Activated naive CD8-positive, alpha-beta T cell treated with anti-CD3 and anti-CD28 coated beads, Interleukin-2, amount 50 U/mL, for 16 hours (primary cell): ENCODE measurements at places on chromosomes 2 and 18.

GRCh38 chr2:19611491-19612332 is 253.3 kb upstream of the OSR1 start:
- DNase-seq = no peak

DNA sequence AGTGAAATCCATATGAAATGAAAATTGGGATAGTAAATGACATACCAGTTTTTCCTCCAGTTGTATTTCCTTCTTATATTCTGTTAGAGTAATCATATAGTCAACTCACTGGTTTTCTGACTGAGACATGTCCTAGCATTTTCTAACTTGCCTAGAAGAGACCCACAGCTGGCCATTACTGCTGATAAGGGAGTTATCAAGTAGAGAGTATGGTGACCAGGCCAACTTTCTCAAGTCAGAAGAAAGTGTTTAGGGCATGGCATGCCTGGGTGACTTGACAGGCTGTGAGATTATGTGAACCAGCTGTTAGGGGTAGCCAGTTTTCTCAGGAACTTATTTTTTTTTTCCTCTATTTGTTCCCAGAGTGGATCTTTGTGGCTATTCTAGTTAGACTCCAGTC is 81.2 kb downstream of the GPD2 start:
- no peak for DNase-seq

- no peak for DNase-seq
These were observed 132.0 kb upstream of the BOD1L2 start for GRCh38 chr18:57014772-57015413.

DNA sequence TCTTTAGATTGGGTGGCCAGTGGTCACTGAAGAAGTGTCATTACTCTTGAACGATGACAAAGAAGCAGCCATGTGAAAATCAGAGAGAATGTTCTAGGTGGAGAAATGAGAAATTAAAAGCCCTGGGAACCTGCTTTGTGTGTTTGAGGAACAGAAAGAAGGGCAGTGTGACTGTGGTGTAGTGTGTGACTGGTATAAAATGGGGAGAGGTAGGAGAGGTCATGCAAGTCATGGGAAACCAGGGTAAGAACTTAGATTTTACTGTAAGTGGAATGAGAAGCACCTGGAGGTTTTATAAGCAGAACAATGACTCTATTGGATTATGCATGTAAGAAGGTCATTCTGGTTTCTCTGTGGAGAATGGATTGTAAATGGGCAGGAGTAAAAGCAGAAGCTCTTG is 12.2 kb downstream of the ICOS start:
- no peak for DNase-seq

GRCh38 chr2:150588506-150588870 is 101.0 kb upstream of the RND3 start:
- DNase-seq = no peak

GRCh38 chr18:78505851-78506461 is 473.7 kb upstream of the SALL3 start:
- DNase-seq = no peak

- no peak for DNase-seq
These were observed 77.9 kb downstream of the EML6 start for GRCh38 chr2:54801352-54801751.

DNA sequence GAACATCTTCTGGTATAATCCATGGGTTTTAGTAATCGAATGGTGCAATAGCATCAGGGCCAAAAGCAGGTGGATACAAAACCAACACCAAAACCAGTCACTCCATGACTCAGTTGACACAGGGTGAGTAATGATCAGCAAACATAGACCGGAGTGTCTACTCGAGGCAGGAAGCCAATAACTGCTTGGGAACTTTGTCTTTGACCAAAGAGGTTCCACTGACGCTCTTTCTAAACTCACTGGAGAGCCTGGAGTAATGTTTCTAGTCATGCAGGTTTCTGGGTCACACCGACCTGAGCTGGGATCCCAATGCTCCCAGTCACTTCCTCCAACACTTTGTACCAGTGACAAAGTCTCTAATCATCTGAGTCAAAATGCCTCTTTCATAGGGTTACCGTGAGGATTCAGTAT is 30.9 kb downstream of the MREG start:
- no peak for DNase-seq

GRCh38 chr2:196322973-196323810 is 151.8 kb upstream of the STK17B start:
- DNase-seq = no peak

DNA sequence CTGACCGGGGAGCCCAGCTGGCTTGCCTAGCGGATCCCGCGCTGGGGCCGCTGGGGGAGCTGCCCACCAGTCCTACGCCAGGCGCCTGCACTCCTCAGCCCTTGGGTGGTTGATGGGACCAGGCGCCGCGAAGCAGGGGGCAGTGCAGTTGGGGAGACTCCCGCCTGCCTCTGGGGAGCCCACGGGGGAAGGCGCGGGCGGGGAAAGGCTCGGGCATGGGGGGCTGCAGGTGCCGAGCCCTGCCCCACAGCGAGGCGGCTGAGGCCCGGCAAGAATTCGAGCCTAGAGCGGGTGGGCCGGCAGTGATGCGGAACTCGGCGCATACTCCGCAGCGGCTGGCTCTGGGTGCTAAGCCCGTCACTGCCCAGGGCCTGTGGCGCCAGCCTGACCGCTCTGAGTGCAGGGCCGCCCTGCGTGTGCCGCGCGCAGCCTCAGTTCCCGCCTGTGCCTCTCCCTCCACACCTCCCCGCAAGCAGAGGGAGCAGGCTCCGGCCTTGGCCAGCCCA is 249.1 kb upstream of the TEKT4 start:
- no peak for DNase-seq

DNA sequence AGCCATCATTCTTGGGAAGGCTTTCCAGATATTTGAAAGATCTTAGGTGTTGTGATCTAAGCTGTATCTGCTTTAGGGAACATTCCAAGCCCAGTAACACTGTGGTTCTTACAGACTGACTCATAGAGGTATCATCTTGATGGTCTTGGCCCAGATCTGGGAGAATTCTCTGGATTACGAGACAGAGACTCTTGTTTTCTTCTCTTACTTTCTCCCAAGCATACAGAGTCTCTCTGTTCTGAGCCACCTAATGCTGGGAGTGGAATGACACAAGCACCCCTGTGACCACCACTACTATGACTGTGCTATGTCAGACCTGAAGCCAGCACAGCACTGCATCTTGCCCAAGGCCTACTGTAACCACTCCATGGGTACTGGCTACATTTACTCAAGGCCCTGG is 81.0 kb upstream of the EPAS1 start:
- DNase-seq = no peak

DNA sequence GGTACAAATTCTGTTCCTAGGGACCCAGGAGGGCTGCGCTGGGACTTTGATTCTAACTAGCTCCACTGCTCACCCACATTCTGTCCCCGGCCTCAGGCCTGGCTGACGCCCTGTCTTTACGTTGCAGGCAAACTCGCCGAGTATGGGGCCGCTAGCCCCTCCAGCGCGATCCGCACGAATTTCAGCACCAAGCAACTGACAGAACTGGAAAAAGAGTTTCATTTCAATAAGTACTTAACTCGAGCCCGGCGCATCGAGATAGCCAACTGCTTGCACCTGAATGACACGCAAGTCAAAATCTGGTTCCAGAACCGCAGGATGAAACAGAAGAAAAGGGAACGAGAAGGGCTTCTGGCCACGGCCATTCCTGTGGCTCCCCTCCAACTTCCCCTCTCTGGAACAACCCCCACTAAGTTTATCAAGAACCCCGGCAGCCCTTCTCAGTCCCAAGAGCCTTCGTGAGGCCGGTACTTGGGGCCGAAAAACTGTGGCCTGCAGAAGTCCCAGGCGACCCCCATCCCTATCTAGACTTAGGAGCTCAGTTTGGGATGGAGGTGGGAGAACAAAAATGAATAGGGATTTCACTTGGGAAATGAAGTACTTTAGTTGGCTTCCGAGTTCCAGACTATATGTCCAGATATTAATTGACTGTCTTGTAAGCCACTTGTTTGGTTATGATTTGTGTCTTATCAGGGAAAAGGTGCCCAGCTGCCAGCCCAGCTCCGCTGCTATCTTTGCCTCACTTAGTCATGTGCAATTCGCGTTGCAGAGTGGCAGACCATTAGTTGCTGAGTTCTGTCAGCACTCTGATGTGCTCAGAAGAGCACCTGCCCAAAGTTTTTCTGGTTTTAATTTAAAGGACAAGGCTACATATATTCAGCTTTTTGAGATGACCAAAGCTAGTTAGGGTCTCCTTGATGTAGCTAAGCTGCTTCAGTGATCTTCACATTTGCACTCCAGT is 1.5 kb downstream of the HOXD1 start:
- no peak for DNase-seq

DNA sequence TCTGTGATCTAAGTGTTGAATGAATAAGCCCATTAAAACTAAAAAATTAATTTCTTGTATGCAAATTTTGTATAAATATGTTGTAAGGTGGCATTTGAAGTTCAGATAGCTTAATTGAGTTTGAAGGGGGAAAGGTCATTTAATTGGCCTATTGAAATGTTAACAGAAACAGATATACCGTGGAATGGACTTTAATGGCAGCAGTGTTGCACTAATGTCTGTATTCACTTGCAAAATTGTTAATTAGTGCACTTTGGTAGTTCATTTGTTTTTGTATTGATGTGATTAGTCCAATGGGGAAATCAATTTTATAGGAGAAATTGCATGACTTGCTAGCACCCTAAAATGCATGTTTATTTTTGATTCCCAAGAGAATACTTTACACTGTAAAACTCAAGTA is 41.8 kb upstream of the OTX1 start:
- DNase-seq = no peak

DNA sequence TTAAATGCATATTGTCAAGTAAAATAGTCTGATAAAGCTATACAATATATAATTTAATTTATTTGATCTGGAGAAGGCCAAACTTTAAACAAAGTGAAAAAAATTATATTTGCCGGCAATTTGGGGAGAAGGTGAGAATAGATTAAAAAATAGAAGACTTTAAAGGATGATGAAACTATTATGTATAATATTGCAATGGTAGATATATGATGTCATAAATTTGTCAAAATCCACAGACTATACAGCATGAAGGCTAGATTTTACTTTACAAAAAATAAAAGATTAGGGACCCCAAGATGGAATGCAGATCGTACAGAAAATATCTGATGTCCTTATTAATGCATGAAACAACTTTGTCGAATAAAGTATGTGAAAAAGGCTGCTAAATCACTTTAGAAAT is 67.3 kb upstream of the MAL start:
- DNase-seq = no peak

DNA sequence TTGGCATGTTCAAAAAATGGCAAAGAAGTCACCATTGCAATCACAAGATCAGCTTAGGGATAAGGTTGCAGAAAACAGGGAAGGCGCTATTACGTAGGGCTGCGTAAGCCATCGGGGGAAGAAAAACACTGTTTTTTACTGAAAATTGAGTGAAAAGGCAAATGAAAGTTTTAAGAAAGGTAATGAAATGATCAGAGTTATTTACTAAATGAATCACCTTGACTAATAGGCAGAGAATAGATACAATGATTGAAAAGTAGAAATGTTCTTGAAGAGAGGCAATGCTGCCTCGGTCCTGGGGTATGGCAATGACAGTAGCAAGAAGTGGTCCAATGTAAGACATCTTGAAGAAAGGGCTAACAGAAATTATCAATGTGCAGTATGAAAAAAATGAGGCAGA is 1227.8 kb upstream of the ZEB2 start:
- DNase-seq = no peak

DNA sequence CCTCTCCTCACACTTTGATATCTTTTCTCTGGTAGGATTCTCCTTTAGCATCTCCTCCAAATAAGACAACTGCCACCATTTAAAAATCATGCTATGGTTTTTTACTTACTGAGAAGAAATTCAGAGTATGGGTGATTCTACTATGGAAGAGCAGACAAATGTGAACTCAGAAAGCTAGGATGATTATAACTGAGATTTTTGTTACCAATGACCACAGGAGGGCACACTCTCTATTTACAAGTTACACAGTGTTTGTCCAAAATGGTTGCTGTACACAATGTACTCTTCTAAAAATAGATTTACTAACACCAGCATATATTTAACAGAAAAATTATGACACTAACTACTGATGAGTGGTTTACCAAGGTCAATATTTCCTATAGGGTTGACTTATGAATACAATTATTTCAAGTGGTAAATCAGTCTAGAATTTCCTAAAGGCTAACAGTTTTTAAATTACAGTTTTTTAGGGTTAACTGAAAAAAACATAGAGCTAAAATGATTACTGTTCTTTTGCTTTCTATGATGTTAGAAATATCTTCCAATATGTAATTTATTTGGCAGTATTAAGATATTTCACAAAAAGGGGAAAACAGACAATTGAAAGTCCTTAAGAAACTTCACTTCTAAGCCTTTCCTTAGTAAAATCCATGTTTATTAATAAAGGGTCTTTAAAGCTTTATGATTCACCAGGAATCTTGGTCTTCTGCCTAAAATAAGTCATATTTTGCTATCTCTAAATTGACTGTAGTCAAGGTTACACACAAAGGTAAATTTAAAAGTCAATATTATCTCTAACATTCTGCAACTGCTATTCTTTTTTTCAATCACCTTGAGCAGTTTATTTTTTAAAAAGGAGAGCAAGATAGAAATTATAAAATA is 57.2 kb downstream of the MAP4K3 start:
- DNase-seq = no peak

GRCh38 chr2:103435010-103435409 is 673.2 kb downstream of the TMEM182 start:
- no peak for DNase-seq

DNA sequence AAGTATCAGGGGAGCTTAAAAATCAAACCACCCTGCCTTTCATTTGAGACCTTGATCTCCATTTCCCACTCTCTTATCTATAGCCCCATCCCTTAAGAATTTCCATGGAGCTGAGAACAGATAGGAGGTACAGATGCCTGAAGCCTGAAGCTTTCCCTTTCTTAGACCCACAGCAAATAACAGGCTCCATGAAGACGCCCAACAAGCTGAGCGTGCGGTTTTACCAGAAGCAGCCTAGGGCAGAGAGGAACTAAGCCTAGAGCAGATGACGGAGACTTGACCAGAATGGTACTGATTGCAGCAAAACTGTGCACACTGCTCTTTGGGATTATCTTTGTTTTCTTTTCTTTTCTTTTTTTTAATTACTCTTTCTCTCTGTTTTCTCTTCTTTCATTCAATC is 1.7 kb upstream of the ERBB4 start:
- DNase-seq = no peak

DNA sequence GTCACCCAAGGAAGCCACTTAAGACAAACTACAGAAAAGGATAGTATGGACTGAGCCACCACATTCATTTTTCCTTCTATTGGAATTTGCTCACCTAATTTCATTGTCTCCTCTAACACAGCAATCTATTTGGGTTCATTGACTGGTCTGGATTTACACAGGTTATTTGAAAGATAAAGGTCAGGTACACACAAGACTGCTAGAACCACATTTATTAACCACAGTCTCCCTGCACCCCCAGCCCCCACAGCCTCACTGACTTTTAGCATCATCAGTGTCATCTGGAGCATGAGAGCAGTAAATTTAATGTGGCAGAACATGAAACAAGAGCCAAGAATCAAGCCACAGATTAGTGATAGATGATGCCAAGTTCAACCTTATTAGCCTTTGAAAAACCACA is 226.9 kb upstream of the GYPC start:
- DNase-seq = no peak
